ENCODE measurements at places on chromosomes 4 and X. TPM values are rescaled to one million over a fixed set of nuclear protein-coding genes. Genes with fewer than 3 reads are reported as not detected.
A peak's percentile ranks its signal among the peaks of the same experiment; 100 is the strongest.

The UGT2B17 gene
- polyA plus RNA-seq: not detected

The MRPL1 gene
- polyA plus RNA-seq: 35.5 TPM

GRCh38 chr4:43325220-43325967, 432.9 kb downstream of the GRXCR1 start:
- peak; percentile 22 for DNase-seq
- peak overlapping the region; percentile 53 for H3K27ac ChIP-seq
- H3K27me3 ChIP-seq: no peaks in the 10 kb centered on the region
- H3K4me3 ChIP-seq: no peak overlapping the region
- H3K36me3 ChIP-seq: no peaks in the 10 kb centered on the region
- H3K4me1 ChIP-seq: peaks cover 4% of the 10 kb centered on the region

- peak; percentile 72 for DNase-seq
- H3K36me3 ChIP-seq: no peaks in the 10 kb centered on the region
- H3K4me3 ChIP-seq: no peak overlapping the region
- no peak overlapping the region for H3K27ac ChIP-seq
These were observed 80.8 kb upstream of the IQCM start for GRCh38 chr4:149896432-149896831.

DNA sequence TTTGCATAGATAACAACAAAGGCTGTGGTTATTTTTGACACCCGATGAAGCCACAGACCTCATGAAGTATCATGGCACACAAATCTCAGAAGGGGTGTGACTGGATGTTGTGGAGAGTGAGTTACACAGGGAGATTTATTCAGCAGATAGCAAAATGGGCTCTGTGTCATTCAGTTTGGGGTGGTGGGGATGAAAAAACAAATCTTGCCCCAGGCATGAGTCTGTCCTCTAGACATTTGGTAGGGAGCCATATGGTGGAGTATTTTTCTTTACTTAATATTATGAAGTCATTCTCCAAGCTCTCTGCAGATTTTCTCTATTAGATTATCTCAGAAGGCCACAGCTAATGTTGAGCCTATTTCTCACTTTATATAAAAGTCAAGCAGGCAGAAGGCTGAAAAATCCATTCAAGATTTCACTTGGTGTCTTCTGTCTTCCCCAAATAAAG, 277.1 kb upstream of the TENM3 start:
- no peaks in the 10 kb centered on the region for H3K4me1 ChIP-seq
- DNase-seq: peak; percentile 97
- H3K27ac ChIP-seq: no peak overlapping the region
- no peaks in the 10 kb centered on the region for H3K36me3 ChIP-seq
- no peaks in the 10 kb centered on the region for H3K27me3 ChIP-seq
- no peak overlapping the region for H3K4me3 ChIP-seq

The HSFX3 gene
- polyA plus RNA-seq: not detected

- H3K4me3 ChIP-seq: no peak overlapping the region
- H3K4me1 ChIP-seq: peaks cover 2% of the 10 kb centered on the region
- H3K27me3 ChIP-seq: no peaks in the 10 kb centered on the region
- no peak overlapping the region for H3K27ac ChIP-seq
- no peak for DNase-seq
These were observed 23.1 kb upstream of the NAP1L5 start for GRCh38 chr4:88720451-88721428.

Data from fibroblast of lung (primary cell).